NCI-H1105 (cell line): ENCODE measurements at places on chromosomes 7 and 10.

GRCh38 chr7:137818036-137818435, 28.7 kb downstream of the DGKI start:
- no peak for DNase-seq

GRCh38 chr7:22375359-22376048, 18.6 kb upstream of the RAPGEF5 start:
- DNase-seq: no peak

DNA sequence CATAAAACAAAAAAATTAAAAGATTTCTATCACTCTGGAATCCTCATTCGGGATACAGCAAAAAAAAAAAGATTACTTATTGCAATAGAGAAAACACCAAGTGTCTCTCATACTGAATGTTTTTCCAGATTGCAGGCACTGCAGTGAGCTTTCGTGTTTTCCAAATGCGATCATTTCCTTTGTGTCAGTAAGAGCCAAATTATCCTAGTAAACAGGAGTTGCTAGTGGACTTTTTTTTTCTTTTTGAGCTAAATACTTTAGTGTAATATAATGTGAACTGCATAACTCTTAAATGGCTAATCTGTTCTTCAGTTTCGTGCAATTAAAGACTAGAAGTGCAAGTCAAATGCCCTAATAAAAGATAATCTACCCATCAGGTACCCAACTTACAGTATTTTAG, 44.4 kb upstream of the TOMM7 start:
- no peak for DNase-seq

DNA sequence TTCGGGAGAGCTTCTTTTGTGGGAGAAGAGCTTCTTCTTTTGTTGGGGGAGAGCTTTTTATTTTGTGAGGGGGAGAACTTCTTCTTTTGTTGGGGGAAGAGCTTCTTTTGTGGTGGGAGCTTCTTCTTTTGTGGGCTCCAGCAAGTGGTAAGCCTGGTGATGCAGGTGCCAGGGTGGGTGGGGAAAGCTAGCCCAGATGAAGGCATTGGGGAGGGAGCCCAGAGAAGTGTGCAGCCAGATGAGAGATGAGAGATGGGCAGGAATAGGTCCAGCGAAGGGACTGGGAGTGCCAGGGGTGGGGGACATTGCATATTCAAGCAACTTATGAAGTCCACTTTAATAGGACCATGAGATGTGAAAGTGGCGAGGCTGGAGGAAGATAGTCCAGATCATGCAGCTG, 9.7 kb downstream of the ADRA2A start:
- no peak for DNase-seq

DNA sequence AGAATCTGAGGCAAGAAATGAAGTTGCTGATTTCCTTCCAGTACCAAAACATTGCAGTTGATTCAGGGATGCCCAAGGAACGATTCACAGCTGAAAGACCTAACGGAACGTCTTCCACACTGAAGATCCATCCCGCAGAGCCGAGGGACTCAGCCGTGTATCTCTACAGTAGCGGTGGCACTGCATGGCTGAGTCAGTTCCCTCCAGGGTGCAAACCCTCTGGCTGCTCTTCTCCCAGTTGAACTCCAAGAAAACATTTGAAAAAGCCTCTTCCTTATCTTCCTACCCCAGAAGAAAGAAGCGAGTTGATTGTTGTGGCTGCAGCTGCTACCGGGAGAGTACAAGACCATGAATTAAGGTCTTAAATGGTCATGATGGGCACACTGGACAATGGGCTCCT, 147.1 kb upstream of the PRSS1 start:
- no peak for DNase-seq
